ENCODE measurements at places on chromosomes 4 and X. TPM values are rescaled to one million over a fixed set of nuclear protein-coding genes. Genes with fewer than 3 reads are reported as not detected.

DNA sequence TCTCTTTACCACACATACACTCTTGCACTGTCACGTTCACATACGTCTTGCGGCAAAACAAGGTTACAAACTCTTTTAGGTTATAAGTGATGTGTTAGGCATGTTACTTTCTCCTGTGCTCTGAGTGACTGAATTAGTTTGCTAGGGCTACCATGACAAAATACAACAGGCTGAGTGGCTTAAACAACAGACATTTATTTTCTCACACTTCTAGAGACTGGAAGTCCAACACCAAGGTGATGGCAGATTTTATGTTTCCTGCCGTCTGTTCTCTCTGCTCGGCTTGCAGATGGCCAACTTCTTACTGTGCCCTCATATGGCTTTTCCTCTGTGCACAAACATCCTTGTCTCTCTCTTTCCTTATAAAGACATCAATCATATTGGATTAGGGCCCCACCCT is 1224.3 kb upstream of the TENM3 start:
- no peaks in the 10 kb centered on the region for H3K36me3 ChIP-seq
- no peak overlapping the region for H3K27ac ChIP-seq
- no peak for DNase-seq
- no peak overlapping the region for H3K4me3 ChIP-seq
- no peaks in the 10 kb centered on the region for H3K4me1 ChIP-seq

Gene NKX6-1
- 0.45 TPM for total RNA-seq

Gene BEND2
- total RNA-seq = not detected

DNA sequence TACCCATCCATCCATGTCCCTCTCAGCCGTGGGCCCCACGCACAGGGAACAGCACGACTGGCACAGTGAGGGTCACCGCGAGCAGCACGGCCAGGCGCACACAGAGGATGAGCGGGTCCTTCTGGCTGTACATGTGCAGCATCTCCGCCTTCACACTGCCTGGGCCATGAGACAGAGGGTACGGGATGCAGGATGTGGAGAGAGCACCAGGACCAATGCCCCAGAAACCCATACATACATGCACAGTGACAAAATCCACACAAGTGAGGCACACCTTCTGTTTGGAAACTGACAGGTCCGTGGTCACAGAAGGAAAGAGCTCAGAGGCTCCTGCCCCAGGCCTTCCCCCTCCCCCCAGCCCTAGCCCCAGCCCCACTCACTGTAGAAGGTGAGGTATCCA is 9.5 kb downstream of the SLC38A5 start:
- H3K27ac ChIP-seq = no peak overlapping the region
- H3K27me3 ChIP-seq = no peaks in the 10 kb centered on the region
- H3K36me3 ChIP-seq = no peaks in the 10 kb centered on the region
- no peak for DNase-seq
- no peaks in the 10 kb centered on the region for H3K4me1 ChIP-seq

- H3K36me3 ChIP-seq = no peaks in the 10 kb centered on the region
- H3K4me3 ChIP-seq = peak overlapping the region; percentile 58
- no peaks in the 10 kb centered on the region for H3K27me3 ChIP-seq
- 0 out of 2 replicates have a peak overlapping the region, but pooled peaks have one; percentile 15 for H3K27ac ChIP-seq
- DNase-seq = no peak
Observed at GRCh38 chr4:153205757-153206156, 1.5 kb downstream of the TRIM2 start.

DNA sequence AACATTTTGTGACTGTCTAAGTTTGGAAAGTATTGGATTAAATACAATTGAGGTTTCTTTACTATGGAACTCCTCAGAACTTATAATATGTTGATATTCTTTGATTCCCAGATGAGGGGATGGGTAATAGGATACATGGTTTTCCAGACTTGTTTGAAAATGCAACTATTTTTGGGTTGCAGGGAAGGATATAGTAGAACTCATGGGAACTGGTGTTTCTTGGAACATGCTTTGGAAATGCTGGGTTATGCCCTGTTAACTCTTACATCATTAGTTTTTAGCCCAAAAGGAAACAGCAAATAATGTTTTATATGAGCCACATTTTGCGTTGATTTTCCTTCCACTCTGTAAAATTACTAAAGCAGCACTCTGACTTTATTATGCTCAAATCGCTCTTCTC is 41.9 kb downstream of the HPF1 start:
- peaks cover 15% of the 10 kb centered on the region for H3K36me3 ChIP-seq
- H3K4me3 ChIP-seq = no peak overlapping the region
- H3K4me1 ChIP-seq = no peaks in the 10 kb centered on the region
- H3K27me3 ChIP-seq = no peaks in the 10 kb centered on the region
- no peak for DNase-seq
- no peak overlapping the region for H3K27ac ChIP-seq

GRCh38 chr4:68372588-68372987 is 22.7 kb upstream of the YTHDC1 start:
- peaks cover 6% of the 10 kb centered on the region for H3K27me3 ChIP-seq
- DNase-seq = no peak
- H3K27ac ChIP-seq = no peak overlapping the region
- H3K4me1 ChIP-seq = peaks cover 4% of the 10 kb centered on the region
- H3K4me3 ChIP-seq = peak overlapping the region; percentile 50
- H3K36me3 ChIP-seq = no peaks in the 10 kb centered on the region

DNA sequence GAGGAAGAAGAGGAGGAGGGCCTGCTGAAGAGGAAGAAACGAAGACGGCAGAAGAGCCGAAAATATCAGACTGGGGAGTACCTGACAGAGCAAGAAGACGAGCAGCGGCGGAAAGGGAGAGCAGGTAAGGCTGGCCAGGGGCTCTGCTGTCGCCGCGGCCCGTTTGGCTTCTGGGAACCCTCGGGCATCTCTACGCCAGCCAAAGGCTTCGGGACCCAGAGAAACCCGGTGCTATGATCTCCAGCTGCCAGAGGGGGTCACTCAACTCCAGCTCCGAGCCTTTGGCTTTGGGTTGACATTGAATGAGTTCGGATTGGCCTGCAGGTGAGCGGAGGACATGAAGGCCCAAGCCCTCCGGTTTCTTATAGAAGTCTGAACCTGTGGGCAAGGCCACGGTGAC is 42.8 kb downstream of the BCORL1 start:
- peaks cover 5% of the 10 kb centered on the region for H3K4me1 ChIP-seq
- DNase-seq = peak; percentile 50
- no peak overlapping the region for H3K27ac ChIP-seq
- no peaks in the 10 kb centered on the region for H3K36me3 ChIP-seq
- H3K4me3 ChIP-seq = no peak overlapping the region

Gene TASL
- not detected for total RNA-seq

- H3K27ac ChIP-seq = no peak overlapping the region
- no peaks in the 10 kb centered on the region for H3K4me1 ChIP-seq
- H3K36me3 ChIP-seq = no peaks in the 10 kb centered on the region
- DNase-seq = no peak
Observed at GRCh38 chr4:146508229-146508939, 13.4 kb downstream of the SLC10A7 start.

GRCh38 chr4:143202824-143203223 is 18.1 kb downstream of the USP38 start:
- H3K27me3 ChIP-seq = no peaks in the 10 kb centered on the region
- no peak for DNase-seq
- H3K4me1 ChIP-seq = no peaks in the 10 kb centered on the region
- peaks cover 46% of the 10 kb centered on the region for H3K36me3 ChIP-seq

DNA sequence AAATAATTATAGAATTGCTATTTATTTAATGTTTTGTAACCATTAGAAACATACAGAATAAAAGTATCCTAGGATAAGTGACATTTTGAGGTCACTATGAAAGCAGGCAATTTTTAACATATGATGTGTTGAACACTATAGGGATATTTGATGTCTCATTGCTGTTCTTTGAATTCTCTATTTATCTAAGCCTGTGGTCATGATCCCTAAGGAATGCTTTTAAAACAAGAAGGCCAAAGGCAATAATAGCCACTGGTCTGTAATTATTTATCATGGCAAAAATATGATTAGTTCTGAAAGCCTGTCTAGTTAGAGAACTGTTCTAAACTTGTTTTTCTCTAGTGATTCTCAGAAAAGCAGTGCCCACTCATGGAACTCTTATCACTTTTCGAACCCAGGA is 186.6 kb downstream of the RPA4 start:
- DNase-seq = no peak
- H3K36me3 ChIP-seq = no peaks in the 10 kb centered on the region
- H3K4me1 ChIP-seq = no peaks in the 10 kb centered on the region
- H3K4me3 ChIP-seq = no peak overlapping the region

Gene PDHA1
- 206 TPM for total RNA-seq

DNA sequence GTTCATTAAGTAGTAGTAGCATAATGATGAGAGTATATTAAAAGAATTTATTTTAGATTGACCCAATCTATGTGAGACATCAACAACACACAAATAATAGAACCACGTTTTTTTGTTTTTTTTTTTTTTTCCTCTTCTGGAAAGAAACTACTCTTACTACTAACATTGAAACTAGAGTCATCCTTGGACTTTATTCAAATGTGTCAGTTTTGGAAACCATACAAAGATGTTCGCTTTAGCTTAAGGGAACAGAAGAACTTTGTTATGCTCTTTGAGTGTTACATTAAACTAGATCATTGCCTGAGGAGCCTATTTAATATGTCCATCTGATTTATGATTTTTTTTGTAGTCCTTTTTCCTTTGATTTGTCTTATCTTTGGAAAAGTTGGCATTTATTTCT is 166.7 kb downstream of the RPA4 start:
- H3K4me3 ChIP-seq = no peak overlapping the region
- no peaks in the 10 kb centered on the region for H3K36me3 ChIP-seq
- no peaks in the 10 kb centered on the region for H3K4me1 ChIP-seq
- no peak overlapping the region for H3K27ac ChIP-seq

DNA sequence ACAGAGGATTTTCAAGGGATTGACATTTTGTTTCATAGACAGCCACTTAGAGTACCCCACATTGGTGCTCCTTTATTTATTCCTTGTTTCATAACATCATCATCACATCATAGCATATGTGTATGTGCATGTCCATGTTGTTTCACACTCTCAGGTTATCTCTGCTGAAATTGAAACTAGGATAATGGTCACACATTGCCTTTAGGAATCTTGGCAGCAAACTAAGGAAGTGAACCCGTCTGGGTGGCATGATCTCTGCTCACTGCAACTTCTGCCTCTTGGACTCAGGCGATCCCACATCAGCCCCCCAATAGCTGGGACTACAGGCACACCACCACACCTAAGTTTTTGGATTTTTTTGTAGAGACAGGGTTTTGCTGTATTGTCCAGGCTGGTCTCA is 234.2 kb upstream of the ANKRD50 start:
- no peaks in the 10 kb centered on the region for H3K4me1 ChIP-seq
- no peaks in the 10 kb centered on the region for H3K36me3 ChIP-seq
- no peak for DNase-seq
- H3K4me3 ChIP-seq = no peak overlapping the region
- H3K27ac ChIP-seq = no peak overlapping the region

- no peak overlapping the region for H3K27ac ChIP-seq
- no peaks in the 10 kb centered on the region for H3K36me3 ChIP-seq
- H3K4me1 ChIP-seq = no peaks in the 10 kb centered on the region
- H3K27me3 ChIP-seq = no peaks in the 10 kb centered on the region
- H3K4me3 ChIP-seq = no peak overlapping the region
Observed at GRCh38 chrX:111041018-111041462, 55.0 kb upstream of the PAK3 start.

DNA sequence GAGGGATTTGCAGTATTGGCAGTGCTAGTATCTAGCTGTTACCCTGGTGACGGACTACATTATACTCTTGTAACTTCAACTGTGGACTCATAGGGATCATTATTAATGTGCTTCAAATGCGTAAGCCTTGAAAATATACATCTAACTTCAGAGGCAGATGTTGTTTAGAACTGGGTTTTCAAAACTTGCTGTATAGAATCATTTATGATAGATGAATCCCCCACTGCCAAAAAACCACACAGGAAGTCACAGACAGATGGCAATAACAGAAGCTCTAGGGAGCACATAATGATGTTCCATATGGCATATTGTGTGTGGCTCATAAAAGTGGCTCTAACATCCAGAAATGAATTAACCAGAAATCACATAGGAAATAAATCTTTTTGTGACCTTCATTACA is 62.3 kb upstream of the RELL1 start:
- no peak overlapping the region for H3K4me3 ChIP-seq
- H3K27me3 ChIP-seq = no peaks in the 10 kb centered on the region
- H3K27ac ChIP-seq = no peak overlapping the region
- H3K36me3 ChIP-seq = no peaks in the 10 kb centered on the region

GRCh38 chr4:173252024-173252935 is 81.9 kb downstream of the HMGB2 start:
- H3K27ac ChIP-seq = no peak overlapping the region
- peaks cover 2% of the 10 kb centered on the region for H3K4me1 ChIP-seq
- no peaks in the 10 kb centered on the region for H3K27me3 ChIP-seq
- DNase-seq = no peak
- H3K36me3 ChIP-seq = peaks cover 3% of the 10 kb centered on the region
- no peak overlapping the region for H3K4me3 ChIP-seq

Gene SCML2
- 21.3 TPM for total RNA-seq

DNA sequence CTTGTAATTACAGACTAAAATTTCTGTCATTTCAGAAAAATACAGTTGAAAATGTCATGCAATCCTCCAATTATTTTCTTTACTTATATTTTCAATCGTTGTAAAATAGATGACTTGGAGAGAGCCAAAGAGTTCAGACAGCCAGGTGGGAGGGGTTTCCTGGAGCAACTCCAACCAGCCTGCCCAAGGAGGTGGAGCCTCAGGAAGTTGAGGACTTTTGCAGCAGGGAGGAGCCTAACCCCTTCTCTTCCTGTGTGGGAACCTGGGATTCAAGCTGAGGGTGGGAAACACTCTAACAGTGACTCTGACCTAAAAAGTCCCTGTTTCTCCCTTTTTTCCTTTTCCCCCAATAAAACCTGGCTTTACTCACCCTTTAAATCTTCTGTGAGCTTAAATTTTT is 72.2 kb upstream of the GABRG1 start:
- no peak for DNase-seq
- no peaks in the 10 kb centered on the region for H3K4me1 ChIP-seq
- H3K4me3 ChIP-seq = no peak overlapping the region
- no peak overlapping the region for H3K27ac ChIP-seq

DNA sequence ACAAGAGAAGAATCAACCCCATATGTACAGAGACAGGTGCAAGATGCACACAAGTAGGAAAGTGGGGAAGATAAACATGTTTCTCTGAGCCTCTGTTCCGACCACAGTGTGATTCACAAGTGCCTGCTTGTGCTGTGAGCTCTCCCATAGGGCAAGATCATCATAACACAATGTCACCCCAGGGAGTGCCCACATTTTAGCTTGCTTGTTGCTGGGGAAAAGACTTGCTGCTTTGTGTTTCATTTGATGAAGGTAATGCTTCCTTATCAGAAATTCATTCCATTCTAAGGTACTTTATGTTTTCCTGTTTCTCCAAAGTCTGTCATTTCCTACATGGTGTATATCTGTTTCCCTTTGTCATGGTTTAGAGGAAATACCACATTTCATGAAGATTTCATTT is 304.5 kb upstream of the DIPK2B start:
- H3K36me3 ChIP-seq = no peaks in the 10 kb centered on the region
- no peaks in the 10 kb centered on the region for H3K4me1 ChIP-seq
- no peaks in the 10 kb centered on the region for H3K27me3 ChIP-seq
- no peak overlapping the region for H3K4me3 ChIP-seq

DNA sequence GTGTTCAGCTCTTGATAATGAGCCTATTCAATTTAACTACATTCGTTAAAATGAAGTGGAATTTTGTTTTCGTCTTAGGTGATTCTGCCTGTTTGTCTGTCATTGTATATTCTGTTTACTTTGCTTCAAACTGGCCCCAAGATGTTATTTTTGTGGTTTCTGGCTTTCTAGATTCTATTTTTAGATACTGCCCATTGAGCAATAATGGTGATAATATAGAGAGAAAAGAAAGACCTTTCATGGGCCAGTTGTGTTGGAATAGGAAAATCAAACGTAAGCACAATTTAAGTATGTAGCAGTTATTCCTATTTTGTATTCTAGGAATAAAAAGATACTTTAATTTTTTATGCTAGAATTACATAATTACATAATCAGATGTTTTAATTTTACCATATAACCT is 4.0 kb downstream of the CDKN2AIP start:
- no peak overlapping the region for H3K27ac ChIP-seq
- no peak for DNase-seq
- no peaks in the 10 kb centered on the region for H3K27me3 ChIP-seq
- no peaks in the 10 kb centered on the region for H3K4me1 ChIP-seq
- H3K36me3 ChIP-seq = peaks cover 11% of the 10 kb centered on the region

All from H1 (cell line).